Breast epithelium (tissue), 4 donors: ENCODE measurements at places on chromosomes 6 and 20.

DNA sequence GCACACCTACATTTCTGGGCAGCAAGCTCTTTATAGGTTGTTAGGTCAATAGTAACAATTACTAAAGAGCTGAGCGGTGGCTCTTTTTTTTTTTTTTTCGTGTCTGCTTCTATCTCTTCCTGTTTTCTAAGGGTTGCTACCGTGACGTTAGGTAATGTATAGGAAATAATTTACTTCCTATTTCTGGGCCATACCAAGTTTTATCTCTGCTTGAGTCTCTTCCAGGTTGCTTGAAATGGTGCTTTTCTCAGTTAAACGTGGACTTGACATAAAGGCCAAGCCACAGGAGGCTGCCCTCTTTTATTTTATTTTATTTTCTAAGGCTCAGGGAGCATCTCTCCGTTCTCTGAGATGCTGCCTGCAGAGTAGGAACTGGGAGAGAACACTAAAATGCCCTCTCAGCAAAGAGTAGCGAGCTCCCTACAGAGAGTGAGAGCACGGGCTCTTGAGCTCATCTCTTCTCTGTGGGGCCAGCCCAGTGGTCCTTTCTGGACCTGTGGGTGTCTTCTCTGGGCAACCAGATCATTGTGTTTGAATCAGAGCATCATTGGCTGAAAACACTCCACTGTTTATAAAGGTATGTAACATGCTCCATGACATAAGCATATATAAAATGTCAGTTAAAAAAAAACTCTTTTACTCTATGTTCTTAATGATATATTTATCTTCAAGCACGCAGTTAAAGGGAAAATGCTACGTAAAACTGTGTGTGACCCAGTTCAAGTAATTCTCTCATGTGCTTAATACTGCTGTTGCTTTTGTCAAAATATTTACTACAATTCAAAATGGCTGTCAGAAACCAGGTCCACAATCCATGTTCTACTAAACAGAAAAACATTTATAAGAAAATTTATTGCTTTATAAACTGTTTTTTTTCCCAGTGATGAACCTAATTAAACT lies at the start of gene ZNF831:
TSS of gene ZNF831 (plus strand) at position 191 of the 900 bp plus-strand sequence. CDS start 27,199 bp downstream, outside the sequence.
- no peaks in the 10 kb centered on the region for H3K36me3 ChIP-seq
- no peak within 1 kb of the TSS for H3K27ac ChIP-seq
- no peaks in the 10 kb centered on the region for H3K4me1 ChIP-seq

- H3K27me3 ChIP-seq: no peaks in the 10 kb centered on the region
- no peak overlapping the region for H3K4me3 ChIP-seq
- no peaks in the 10 kb centered on the region for H3K4me1 ChIP-seq
Measured at GRCh38 chr6:143595251-143596036, 82.3 kb upstream of the PHACTR2 start.

DNA sequence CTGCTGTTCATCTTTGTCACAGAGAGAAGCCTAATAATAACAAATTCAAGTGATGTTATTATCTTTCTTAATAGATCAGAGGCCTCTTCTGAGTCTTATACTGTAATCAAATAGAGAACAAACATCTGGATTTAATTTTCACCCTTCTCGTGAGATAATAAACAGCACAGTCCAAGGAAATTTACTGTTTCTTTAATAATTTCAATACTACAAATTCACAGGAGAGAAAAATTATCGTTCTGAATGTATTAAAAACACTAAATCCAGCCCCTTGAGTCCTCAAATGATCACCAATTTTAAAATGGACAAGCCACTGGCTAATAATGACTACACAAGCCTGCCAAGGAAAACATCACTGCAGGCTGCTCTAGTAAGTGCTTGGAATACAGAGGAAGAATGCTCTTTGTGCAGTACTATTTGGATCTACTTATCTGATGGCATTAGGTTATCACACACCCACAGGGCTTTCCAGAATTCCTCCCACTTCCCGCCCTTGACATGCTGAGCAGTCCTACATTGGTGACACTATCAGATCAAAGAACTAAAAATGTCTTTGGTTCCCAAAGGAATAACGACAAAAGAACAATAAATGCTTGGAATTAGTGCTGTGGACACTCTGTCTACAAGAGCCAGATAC lies 38.1 kb downstream of the SYNE1 start:
- peak overlapping the region; percentile 55 for H3K27ac ChIP-seq
- no peak overlapping the region for H3K4me3 ChIP-seq
- no peaks in the 10 kb centered on the region for H3K4me1 ChIP-seq
- DNase-seq: no peak
- no peaks in the 10 kb centered on the region for H3K27me3 ChIP-seq

DNA sequence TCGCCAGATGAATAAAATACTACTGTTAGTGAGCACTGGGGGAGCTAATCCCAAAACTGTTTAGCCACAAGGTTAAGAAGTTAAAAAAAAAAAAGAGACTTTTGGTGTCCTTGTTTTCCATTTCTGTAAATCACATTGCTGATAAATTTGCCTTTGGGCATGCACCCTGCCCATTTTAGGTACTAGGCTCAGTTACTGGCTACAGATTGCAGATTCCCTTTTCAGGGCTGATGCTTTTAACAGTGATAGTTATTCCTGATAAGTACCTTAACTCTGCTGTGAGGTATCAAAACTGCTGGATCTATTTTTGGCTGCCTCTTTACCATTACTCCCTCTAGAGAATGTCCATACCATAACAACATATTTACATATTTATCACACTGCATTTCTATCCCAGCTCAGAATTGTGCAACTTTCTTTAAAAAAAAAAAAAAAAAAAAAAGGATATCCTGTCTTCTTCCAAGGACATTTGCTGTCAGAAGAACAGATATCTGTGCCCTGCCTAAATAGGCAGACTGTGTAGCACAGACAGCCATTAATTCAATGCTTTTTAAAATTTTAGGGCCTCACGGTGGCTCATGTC lies 94.5 kb downstream of the SSR1 start:
- no peak overlapping the region for H3K4me3 ChIP-seq
- no peaks in the 10 kb centered on the region for H3K36me3 ChIP-seq
- no peaks in the 10 kb centered on the region for H3K4me1 ChIP-seq
- DNase-seq: no peak
- H3K27ac ChIP-seq: no peak overlapping the region
- no peaks in the 10 kb centered on the region for H3K27me3 ChIP-seq

GRCh38 chr20:62258499-62259293 lies 20.4 kb downstream of the OSBPL2 start:
- no peak for DNase-seq
- no peaks in the 10 kb centered on the region for H3K27me3 ChIP-seq
- peak overlapping the region; percentile 38 for H3K27ac ChIP-seq

- DNase-seq: no peak
- H3K4me3 ChIP-seq: no peak overlapping the region
- H3K27ac ChIP-seq: no peak overlapping the region
- no peaks in the 10 kb centered on the region for H3K4me1 ChIP-seq
Measured at GRCh38 chr6:54515013-54515412, 206.8 kb downstream of the TINAG start.

- no peak overlapping the region for H3K27ac ChIP-seq
- H3K4me1 ChIP-seq: no peaks in the 10 kb centered on the region
- H3K36me3 ChIP-seq: no peaks in the 10 kb centered on the region
- no peaks in the 10 kb centered on the region for H3K27me3 ChIP-seq
- no peak overlapping the region for H3K4me3 ChIP-seq
Measured at GRCh38 chr6:157556144-157556645, 175.2 kb downstream of the ZDHHC14 start.

GRCh38 chr6:84062519-84063154 lies 29.1 kb downstream of the MRAP2 start:
- H3K27me3 ChIP-seq: no peaks in the 10 kb centered on the region
- no peaks in the 10 kb centered on the region for H3K4me1 ChIP-seq
- no peak overlapping the region for H3K27ac ChIP-seq
- H3K4me3 ChIP-seq: no peak overlapping the region
- no peak for DNase-seq

DNA sequence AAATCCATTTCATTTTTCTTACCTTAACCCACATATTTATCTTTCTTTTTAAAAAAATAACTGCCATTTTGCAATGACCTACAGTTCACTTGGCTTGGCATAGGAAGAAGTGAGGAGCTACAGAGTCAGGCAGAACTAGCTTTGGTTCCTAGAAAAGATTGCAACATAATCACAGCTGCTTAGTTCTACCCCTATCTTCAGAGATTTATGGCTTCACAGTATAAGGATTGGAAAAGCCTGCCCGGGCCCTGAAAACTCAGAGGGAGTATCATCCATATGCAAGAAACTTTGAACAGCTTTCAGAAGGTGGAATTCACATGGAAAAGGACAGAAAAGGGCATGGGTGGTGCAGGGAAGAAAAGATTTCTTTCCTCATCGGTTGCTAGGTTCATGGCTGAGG lies 774.3 kb upstream of the CHD6 start:
- no peaks in the 10 kb centered on the region for H3K4me1 ChIP-seq
- H3K36me3 ChIP-seq: no peaks in the 10 kb centered on the region
- no peaks in the 10 kb centered on the region for H3K27me3 ChIP-seq
- no peak for DNase-seq
- H3K27ac ChIP-seq: no peak overlapping the region
- H3K4me3 ChIP-seq: no peak overlapping the region

DNA sequence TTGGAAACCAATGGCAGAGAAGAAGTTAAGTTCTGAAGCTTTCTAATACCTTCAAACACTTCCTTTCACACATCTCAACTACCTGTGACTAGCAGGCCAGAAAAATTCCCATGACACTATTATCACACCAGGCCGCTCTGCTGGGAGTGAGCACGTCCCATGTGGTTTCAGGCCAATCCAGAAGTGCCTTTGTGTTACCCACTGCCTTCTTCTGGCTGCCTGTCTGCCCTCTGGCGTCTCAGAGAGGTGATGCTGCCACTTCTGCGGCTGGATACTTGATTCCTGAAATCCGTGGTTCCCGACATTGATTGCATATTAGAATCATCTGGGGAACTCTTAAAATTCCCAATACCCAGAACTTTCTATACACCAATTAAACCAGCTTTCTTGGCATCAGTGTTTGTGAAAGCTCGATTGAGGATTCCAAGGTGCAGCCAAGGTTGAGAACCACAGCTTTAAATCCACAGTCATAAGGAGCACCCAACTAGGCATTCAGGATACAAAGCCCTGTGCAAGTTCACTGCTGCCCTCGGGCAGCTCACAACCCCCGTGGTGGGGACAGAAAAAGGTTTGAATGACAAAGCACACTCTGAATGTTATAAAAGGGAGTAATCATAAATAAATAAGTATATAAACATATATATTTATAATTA lies 65.6 kb downstream of the STMND1 start:
- no peak for DNase-seq
- no peaks in the 10 kb centered on the region for H3K4me1 ChIP-seq
- H3K27me3 ChIP-seq: no peaks in the 10 kb centered on the region
- H3K36me3 ChIP-seq: no peaks in the 10 kb centered on the region
- H3K4me3 ChIP-seq: no peak overlapping the region

DNA sequence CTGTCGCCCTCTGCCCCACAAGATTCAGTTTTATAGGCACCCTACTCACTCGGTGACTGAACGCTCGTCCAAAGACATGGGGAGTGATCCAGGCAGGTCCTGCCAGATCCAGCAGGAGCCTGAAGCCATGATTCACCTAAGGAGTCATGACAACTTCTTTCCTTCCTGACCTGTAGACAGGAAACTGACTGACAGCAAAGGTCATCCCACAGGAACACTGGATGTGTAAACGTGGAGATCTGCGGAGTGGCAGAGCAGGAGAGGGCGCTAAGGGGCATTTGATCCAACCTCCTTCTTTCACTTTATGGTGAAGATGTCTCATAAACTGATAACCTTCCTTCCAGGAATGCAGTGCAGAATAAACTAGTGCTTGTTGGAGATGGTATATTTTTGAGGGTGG lies 192.2 kb downstream of the GJA10 start:
- H3K27me3 ChIP-seq: no peaks in the 10 kb centered on the region
- H3K4me3 ChIP-seq: no peak overlapping the region
- no peak for DNase-seq
- H3K4me1 ChIP-seq: no peaks in the 10 kb centered on the region

GRCh38 chr6:130679684-130680083 lies 147.5 kb upstream of the SMLR1 start:
- no peak overlapping the region for H3K27ac ChIP-seq
- DNase-seq: no peak
- H3K4me1 ChIP-seq: no peaks in the 10 kb centered on the region
- H3K36me3 ChIP-seq: no peaks in the 10 kb centered on the region
- H3K27me3 ChIP-seq: no peaks in the 10 kb centered on the region

DNA sequence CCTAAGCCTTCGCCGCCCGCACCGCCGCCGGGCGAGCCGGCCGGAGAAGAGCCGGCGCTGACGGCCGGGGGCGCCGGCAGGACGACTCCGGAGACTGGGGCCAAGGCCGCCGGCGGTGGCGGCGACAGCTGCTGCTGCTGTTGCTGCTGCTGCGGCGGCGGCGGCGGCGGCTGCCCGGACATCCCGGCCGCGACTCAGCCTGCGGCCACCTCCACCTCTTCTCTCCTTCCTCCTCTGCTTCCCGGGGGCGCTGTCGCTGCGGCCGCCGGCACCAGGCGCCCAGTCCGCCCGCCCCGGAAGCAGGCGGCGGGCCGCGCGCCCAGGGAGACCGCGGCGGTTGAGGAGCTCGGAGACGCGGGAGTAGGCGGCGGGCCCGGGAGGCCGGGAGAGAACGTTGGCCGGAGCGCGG lies 307 bp downstream of the RANBP9 start:
- H3K4me1 ChIP-seq: peaks cover 3% of the 10 kb centered on the region
- peak overlapping the region; percentile 98 for H3K27ac ChIP-seq
- H3K27me3 ChIP-seq: no peaks in the 10 kb centered on the region
- peak overlapping the region; percentile 92 for H3K4me3 ChIP-seq

- no peak overlapping the region for H3K4me3 ChIP-seq
- no peaks in the 10 kb centered on the region for H3K4me1 ChIP-seq
- H3K27ac ChIP-seq: no peak overlapping the region
- H3K36me3 ChIP-seq: no peaks in the 10 kb centered on the region
- DNase-seq: no peak
Measured at GRCh38 chr6:114998492-114998891, 655.7 kb upstream of the HS3ST5 start.

DNA sequence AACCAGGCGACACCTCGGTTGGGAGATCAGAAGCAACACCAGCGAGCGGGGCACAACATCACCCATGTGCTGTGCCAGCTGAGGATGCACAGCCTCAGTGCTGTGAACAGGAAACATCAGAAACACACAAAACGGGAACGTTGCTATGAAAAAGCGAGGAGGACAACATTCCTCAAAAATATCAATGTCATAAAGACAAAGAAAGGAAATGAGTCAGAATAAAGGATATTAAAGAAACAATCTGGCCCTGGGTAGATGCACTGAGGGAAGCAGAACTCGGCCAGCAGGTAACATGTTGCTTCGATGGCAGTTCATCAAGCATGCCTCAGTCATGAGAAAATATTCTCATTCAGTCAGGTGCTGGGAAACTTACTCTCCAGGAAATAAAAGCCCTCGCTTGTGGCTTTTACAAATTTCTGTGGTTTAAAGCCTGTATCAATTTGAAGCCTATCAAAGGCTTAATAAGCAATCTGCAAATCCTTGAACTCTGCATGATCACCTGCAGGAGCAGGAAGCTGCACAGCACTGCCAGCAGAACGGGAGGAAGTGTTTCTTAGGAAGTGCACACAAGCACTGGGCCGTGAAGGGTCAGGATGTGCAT lies 77.5 kb downstream of the GINS1 start:
- H3K4me3 ChIP-seq: no peak overlapping the region
- no peaks in the 10 kb centered on the region for H3K4me1 ChIP-seq
